NCI-H1930 (cell line): ENCODE measurements at places on chromosomes 11 and 22.

DNA sequence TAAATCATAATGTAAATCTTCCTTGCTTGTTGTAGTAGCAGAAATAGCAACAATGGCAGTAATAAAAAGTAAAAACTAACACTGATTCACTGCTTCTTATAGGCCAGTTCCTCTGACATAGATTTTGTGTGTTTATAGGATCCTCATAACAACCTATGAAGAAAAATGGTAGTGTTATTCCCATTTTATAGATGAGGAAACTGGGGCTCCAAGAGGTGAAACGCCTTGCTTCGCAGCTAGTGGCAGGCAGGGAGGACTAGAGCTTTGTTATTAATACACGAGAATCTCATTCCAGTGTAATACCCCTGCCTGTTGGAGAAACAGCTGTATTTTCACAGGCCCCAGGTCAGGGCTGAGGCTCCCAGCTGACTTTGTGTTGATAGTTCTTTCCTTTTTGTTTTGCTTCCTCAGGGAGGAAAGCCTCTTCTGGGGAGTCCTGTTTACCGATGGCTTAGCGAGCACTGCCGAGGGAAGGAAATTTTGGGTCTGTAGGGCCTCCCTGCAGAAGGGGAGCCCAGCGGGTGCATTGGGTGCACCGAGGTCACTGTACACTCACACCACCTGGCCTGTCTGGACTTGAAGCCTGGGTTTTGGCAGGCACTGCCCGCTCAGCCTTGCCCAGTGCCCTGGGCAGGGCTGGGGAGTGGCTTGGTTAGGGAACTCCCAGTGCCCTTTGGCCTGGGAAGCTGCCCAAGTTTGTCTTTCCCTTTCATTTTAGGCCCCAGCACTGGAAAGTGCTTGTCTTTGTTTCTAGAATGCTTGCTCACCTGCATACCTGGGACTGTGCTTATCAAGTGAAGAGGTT lies 13.5 kb downstream of the KIAA1671 start:
- DNase-seq, result no peak

GRCh38 chr11:117986981-117987574 lies 884 bp downstream of the IL10RA start:
- DNase-seq, result no peak

DNA sequence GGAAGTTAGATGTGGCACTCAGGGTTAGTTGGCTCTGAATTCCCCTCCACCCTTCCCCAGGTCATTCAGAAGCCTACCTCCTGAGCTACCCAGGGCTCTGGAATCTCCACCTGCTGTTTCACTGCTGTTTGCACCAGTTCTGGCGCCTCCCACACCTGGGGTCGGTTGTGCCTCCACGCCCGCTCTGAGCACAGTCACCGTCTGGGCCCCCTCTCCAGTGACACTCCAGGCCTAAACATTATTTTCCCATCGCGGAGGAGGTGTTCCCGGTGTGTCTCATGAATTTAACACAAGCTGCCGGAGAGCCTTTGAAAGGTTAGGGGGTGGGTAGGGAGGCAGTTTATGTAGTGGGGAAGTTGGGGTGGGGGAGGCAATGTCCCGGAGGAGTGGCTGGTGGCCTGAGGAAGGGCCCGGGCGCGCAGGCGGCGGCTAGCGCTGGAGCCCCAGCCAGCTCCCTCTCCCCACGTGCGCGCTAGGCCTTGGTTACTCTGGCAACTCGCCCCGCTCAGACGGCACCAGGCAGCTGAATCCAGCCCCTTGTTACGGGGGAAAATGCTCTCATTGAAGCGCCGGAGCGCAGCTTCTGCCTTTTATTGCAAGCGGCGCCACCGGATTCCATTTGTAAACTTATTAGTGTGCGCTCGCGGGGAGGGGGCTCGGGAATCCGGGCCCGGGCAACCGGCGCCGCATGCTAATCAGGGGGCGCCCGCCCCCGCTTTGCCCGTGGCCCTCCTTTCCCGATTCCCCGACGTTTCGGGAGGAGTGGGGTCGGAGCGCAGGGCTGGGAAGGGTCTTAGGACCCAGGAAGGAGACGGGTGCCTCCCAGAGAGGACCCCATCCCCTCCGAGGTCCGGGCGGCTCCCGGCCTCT lies 52.4 kb downstream of the GRIK4 start:
- DNase-seq, result peak; percentile 14

- no peak for DNase-seq
Measured at GRCh38 chr11:111462329-111462728, 49.9 kb downstream of the BTG4 start.

DNA sequence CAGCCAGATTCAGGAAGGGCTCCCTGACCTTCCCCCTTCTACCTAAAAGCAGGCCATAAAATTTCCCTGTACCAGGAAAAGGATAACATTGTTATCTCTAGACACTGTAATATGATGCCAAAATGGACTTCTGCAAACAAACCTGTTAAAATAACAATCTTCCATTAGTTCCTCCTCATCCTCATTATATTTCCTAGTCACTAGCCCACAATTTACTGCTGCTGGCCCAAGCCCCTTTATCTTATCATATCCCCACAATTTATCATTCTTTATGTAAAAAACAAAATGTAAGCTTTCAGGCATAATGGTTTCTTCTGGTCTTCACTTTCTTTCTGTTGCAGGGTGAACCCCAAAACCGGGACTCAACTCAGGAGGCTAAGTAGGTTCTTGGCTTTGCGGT lies 1132.1 kb upstream of the CNTN5 start:
- DNase-seq, result no peak

DNA sequence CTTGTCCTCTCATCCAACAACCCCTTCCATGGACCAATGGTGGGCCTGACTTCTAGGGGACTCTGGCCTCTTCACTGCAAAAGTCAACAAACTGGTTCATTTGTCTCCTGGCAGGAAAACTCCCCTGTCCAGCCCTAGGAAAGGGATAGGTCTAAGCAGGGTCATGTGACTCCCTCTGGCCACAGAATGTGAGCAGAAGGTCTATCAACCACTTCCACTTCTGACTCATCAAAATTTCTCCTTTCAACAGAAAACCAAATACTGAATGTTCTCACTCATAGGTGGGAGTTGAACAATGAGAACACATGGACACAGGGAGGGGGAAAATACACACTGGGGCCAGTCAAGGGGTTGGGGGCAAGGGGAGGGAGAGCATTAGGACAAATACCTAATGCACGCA lies 1.3 kb upstream of the ISX start:
- DNase-seq, result no peak

DNA sequence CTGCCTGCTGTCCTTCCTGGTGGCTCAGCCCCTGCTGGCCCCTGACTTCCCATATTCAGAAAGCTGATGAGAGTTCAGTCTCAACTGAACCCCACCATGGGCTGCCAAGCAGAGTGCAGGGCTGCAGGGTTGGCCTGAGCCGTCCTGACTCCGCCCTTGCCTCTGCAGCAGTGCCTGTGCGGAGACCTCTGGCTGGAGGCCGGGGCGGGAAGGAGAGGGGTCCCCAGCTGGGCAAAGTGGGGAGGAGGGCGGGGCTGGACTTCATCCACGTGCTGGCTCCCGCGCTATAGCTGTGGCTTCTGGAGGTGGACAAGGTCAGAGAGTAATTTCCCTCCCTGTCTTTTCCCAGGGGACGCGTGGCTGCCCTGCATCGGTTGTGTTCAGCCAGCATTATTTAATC lies 13.6 kb downstream of the GLB1L3 start:
- no peak for DNase-seq

DNA sequence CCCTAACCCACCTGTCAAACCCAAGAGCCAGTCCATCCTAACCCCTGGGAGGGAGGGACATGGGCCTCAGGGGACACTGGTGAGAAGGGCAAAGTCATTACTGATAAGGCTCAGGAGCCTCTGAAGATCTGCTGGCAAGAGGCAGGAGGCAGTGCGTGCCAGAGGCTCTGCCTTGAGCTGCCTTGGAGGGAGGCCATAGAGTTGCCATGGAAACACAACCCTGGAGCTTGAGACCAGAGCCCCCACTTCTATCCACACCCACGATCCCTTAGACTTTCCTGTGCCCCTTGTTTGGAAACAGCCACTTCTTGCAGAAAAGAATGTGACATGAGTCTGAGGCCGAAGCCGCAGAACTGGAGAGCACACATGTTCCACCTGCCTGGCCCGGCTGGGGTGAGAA lies 89.7 kb upstream of the CSNK2A3 start:
- no peak for DNase-seq

GRCh38 chr22:21685164-21685513 lies 19.3 kb downstream of the PPIL2 start:
- DNase-seq, result no peak

- DNase-seq, result no peak
Measured at GRCh38 chr11:942823-943222, 17.2 kb downstream of the AP2A2 start.

DNA sequence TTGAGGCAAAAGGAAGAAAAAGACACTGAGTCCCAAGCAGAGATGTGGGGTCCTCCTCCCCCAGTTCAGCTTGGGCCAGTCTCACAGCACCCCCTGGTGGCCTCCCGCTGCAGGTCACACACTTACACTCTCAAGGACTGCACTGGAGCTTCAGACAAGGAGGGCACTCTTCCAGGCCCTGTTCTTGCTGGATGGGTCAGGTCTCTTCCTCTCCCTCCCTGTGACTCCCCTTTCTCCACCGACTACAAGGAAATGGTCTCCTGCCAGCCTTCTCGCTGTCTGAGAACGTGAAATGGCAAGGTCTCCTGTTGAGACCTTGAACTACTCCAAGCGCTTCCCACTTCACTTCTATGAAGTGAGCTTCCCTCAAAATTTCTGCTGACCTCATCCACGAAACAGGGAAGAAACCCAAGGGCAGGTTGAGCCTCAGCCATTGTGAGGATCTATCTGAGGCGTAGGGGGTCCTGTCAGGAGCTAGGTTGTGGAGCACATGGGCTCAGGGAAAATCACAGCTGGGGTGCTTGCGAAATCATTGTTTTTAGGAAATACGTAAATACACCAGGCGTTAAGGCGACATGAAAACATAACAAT lies 11.2 kb upstream of the IGLL1 start:
- DNase-seq, result peak; percentile 34

DNA sequence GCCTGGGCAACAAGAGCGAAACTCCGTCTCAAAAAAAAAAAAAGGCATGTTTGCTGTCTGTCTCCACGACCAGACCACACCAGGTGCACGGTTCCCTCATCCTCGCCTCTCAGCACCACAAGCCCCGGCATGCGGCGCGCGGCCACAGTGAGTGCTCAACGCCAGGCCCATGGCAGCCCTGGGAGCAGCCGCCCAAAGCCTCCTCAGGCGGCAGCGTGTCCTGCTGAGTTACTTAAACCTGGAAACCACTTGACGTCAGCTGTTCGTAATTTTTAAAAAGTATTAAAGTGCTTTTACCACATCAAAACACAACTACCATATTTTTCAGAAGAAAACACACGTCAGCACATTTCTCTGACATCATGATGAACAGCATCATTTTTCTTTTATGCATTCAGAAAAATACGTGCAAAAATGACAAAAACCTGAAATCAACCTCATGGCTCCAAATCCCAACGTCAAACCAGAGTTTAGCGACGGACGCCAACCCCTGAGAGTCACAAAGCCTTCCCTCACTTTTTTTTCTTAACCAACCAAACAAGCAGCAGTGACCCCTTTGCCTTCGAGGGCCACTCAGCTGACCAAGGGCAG lies 2.1 kb downstream of the DEAF1 start:
- DNase-seq, result no peak

DNA sequence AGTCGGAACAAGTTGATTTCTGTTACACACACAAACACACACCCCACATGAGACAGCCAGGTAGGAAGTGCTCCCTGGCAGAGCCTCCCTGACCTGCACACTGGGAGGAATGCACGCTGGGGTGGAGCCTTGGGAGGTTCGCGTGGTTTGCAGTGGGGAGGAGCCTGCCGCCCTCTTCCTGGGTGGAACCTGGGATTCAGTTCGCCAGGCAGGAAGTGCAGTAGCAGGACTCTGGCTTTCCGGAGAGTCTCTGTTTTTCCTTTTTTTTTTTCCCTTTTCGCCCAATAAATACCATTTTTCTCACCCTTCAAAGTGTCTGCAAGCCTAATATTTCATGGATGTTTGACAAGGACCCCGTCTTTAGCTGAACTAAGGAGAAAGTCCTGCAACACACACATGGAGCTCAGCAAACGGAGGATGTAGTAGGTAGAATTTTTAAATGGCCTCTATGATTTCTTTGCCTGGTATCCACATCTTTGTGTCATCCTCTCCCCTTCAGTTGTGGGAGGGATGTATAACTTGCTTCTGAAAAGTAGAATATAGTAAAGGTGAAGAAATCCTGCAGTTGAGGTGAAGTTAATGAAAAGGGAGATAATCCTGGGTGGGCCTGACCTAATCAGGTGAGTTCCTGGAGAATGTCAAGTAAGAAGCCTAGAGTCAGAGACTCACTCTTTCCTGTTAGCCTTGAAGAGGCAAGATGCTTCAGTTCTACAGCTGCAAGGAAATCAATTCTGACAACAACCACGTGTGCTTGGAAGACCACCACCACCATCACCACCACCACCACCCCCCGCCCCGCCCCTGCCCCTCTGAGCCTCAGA lies 72.9 kb downstream of the PIWIL4 start:
- DNase-seq, result no peak

- DNase-seq, result no peak
Measured at GRCh38 chr11:61077936-61078335, 24.4 kb upstream of the CD5 start.
